ENCODE measurements at places on chromosomes 16 and 17.
A peak's percentile ranks its signal among the peaks of the same experiment; 100 is the strongest.

GRCh38 chr17:2092253-2092652, 37.4 kb downstream of the HIC1 start:
- no peak for DNase-seq
- H3K27ac ChIP-seq: no peak overlapping the region
- H3K4me3 ChIP-seq: no peak overlapping the region
- no peaks in the 10 kb centered on the region for H3K36me3 ChIP-seq
- H3K4me1 ChIP-seq: peaks cover 6% of the 10 kb centered on the region

DNA sequence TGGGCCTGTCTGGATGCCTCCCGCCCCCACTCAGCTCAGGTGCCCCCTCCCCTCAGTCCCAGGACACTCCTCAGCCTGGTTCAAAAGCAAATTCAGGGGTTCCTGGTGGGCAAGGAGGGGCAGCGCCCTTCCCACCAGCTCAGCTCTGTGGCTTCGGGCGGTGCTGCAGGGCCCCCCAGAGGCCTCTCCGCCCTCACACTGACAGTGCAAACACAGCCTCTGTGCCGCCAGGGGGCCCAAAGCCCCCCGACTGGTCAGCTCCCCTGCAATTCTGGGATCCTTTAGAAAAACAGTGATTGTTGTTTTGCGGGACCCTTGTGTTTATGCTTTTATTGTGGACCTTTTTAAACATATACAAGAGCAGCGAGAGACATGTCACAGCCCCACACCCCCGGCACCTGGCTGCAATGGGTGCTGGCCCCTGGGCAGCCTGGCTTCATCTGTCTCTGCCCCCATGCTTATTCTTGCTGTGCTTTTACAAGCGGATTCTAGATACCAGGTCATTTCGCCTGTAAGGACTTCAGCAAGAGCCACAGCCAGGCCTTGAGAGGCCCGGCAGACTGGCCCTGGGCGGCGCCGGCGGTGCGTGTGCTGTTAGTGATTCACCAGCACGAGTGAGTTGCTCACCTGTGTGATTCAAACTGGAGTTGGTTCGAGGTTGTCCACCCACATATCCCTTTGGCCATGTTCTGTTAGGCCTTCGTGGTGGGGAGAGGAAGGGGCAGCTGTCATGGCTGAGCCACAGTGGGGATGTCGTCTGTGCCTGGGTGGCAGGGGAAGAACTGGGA, 21.2 kb downstream of the ZNF469 start:
- H3K27me3 ChIP-seq: no peaks in the 10 kb centered on the region
- no peak overlapping the region for H3K4me3 ChIP-seq
- no peak overlapping the region for H3K27ac ChIP-seq

- no peaks in the 10 kb centered on the region for H3K4me1 ChIP-seq
- no peaks in the 10 kb centered on the region for H3K36me3 ChIP-seq
- no peak overlapping the region for H3K27ac ChIP-seq
Observed at GRCh38 chr16:23110257-23110899, 38.9 kb downstream of the USP31 start.

GRCh38 chr16:3207086-3207953, 19.3 kb downstream of the OR1F1 start:
- H3K4me1 ChIP-seq: no peaks in the 10 kb centered on the region
- DNase-seq: no peak
- no peak overlapping the region for H3K4me3 ChIP-seq
- no peak overlapping the region for H3K27ac ChIP-seq
- H3K36me3 ChIP-seq: no peaks in the 10 kb centered on the region
- no peaks in the 10 kb centered on the region for H3K27me3 ChIP-seq

DNA sequence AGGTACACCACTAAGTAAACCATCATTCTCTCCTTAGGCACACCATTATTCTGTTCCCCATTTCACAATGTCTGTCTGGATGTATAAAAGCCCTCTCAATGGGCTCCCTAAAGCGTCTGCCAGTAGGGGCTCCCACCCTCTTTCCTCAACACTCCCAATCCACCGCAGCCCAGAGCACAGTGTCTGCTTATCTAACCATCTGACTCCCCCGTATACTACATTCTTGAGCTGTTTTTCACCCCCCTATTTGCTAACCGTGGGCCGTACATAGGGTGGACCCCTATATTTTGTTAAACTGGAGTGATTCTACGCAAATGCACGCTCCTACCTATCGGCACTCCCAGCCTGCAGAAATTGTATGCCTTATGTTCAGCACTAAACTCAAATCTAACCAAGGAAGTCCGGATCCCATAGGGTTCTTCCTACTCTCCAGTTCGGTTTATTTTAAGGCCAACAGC, 685 bp upstream of the PSMD3 start:
- DNase-seq: no peak
- no peaks in the 10 kb centered on the region for H3K4me1 ChIP-seq
- H3K36me3 ChIP-seq: peaks cover 4% of the 10 kb centered on the region
- H3K27me3 ChIP-seq: no peaks in the 10 kb centered on the region
- H3K27ac ChIP-seq: peak overlapping the region; percentile 86

DNA sequence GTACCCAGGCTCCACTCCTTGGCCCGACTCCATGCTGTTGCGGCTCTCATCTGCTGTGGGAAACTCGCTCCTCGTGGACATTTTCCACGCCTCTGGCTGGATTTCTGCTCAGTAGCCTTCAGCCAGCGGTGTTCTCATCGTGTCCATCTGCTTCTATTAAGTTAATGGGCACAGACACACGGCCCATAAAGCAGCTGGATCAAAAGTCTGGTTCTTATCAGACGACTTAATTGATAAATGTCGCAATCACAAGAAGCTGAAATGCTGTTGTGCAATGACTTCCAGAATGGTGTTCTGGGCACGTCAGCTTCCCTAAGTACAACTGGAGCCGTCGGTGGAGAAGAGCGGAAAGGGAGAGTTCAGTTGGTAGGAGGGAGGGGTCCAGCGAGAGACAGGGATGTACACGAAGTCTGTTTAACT, 211.7 kb upstream of the CHMP6 start:
- no peaks in the 10 kb centered on the region for H3K27me3 ChIP-seq
- no peaks in the 10 kb centered on the region for H3K36me3 ChIP-seq
- no peak overlapping the region for H3K27ac ChIP-seq

DNA sequence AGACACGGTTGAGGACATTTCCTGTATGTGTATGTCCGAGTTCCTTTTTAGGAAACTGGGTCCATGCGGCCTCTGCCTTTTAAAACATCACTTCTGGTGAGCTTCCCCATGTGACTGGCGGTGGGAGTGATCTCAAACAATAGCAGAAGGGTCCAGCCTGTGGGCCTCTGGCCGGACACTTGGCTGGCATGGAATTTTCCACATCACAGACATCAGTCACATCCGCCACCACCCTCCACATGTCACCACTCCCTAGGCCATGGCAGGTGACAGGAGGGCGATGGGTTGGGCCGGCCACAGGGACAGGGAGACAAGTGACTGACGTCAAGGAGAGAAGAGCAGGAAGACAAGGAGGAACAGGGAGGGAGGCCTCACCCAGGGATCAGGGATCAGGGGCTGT, 83.7 kb downstream of the DNAH17 start:
- H3K36me3 ChIP-seq: no peaks in the 10 kb centered on the region
- DNase-seq: no peak
- H3K4me1 ChIP-seq: no peaks in the 10 kb centered on the region
- no peak overlapping the region for H3K27ac ChIP-seq
- no peak overlapping the region for H3K4me3 ChIP-seq

GRCh38 chr16:29114574-29114973, 129.7 kb downstream of the LAT start:
- no peak overlapping the region for H3K4me3 ChIP-seq
- no peaks in the 10 kb centered on the region for H3K27me3 ChIP-seq
- H3K27ac ChIP-seq: no peak overlapping the region
- no peaks in the 10 kb centered on the region for H3K36me3 ChIP-seq
- H3K4me1 ChIP-seq: no peaks in the 10 kb centered on the region

DNA sequence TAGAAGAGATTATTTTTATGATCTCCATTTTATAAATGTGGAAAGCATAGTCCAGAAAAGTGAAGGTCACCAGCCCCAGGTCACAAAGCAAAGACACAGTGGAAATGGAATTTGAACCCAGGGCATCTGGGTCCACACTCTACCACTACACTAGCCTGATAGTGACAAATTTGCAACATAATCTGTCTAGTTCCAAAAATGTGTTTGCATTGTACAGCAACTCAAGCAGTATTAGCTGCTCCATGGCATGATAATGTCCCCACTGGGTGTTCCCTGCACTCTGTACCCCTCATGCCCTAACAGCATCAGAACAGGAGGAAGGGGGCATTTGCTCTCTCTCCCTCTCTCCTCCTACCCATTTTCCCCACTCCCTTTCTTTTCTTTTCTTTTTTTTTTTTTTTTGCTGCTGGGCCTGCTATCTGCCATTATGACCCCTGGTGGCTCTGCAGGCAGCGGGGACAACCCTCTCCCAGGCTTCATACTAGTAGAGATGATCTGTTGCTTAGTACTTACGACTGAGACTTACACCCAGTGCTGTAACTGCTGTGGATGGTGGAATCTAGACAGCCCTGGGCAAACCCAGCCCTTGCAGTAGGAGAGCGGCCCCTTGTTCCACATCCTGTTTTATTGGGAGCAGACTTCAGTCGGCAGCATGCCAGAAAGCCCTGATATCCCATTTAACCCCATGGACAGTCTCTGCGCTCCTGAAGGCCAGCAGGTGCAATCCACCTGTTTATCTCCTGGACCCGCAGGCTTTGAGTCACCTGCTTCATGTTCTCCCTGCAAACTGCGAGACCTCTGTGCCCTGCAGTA, 306.3 kb downstream of the SOX9 start:
- no peak for DNase-seq
- H3K4me1 ChIP-seq: peaks cover 2% of the 10 kb centered on the region
- H3K27ac ChIP-seq: no peak overlapping the region
- H3K27me3 ChIP-seq: no peaks in the 10 kb centered on the region
- H3K36me3 ChIP-seq: no peaks in the 10 kb centered on the region
- no peak overlapping the region for H3K4me3 ChIP-seq

DNA sequence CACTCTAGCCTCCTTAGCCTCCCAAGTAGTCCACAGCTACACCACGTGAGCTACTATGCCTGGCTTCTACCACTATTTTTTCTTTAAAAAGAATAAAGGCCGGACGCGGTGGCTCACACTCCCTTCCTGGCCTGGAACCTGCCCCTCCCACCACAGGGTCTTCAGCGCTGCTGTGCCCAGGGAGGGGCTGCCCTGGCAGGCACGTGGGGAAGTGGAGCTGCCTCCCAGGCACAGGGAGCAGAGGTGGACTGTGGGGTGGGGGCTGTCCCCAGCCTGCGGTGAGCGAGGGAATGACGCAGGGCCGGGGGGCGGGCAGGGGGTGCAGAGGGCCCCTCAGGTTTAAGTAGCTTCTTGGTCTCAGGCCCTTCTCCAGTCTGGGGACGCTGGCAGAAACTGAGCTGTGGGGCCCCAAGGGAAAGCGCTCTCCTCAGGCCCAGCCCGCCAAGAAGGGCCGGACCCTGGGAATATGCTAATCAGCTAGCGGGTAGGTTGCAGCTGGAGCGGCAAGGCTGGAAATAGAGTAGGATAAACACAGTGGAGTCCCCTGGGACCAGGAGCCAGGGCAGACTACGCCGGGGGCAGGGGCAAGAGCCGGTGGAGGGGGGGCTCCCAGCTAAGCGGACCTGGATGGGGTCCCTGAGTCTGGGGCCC, 46.8 kb downstream of the TIMM22 start:
- H3K4me1 ChIP-seq: peaks cover 4% of the 10 kb centered on the region
- H3K27ac ChIP-seq: peak overlapping the region; percentile 20
- H3K36me3 ChIP-seq: no peaks in the 10 kb centered on the region
- no peaks in the 10 kb centered on the region for H3K27me3 ChIP-seq
- no peak overlapping the region for H3K4me3 ChIP-seq

GRCh38 chr17:57085448-57086068, 512 bp downstream of the AKAP1 start:
- peaks cover 8% of the 10 kb centered on the region for H3K4me1 ChIP-seq
- no peaks in the 10 kb centered on the region for H3K27me3 ChIP-seq
- no peak for DNase-seq
- H3K36me3 ChIP-seq: no peaks in the 10 kb centered on the region
- H3K4me3 ChIP-seq: peak overlapping the region; percentile 71

DNA sequence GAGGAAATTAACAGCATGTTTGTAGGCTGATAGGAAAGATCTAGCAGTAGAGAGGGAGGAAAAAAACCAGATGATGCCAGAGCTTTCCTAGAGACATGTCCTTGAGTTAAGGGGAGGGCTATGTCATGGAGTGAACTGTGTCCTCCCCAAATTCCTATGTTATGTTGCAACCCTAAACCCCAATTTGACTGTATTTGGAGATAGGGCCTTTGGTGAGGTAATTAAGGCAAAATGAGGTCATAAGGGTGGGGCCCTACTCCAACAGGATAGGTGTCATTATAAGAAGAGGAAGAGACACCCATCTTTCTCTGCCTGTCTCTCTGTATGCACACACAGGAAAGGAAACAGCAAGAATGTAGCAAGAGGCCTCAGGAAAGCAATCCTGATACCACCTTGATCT, 195.3 kb upstream of the AXIN2 start:
- no peaks in the 10 kb centered on the region for H3K27me3 ChIP-seq
- no peak overlapping the region for H3K27ac ChIP-seq
- H3K4me3 ChIP-seq: no peak overlapping the region
- no peaks in the 10 kb centered on the region for H3K36me3 ChIP-seq

DNA sequence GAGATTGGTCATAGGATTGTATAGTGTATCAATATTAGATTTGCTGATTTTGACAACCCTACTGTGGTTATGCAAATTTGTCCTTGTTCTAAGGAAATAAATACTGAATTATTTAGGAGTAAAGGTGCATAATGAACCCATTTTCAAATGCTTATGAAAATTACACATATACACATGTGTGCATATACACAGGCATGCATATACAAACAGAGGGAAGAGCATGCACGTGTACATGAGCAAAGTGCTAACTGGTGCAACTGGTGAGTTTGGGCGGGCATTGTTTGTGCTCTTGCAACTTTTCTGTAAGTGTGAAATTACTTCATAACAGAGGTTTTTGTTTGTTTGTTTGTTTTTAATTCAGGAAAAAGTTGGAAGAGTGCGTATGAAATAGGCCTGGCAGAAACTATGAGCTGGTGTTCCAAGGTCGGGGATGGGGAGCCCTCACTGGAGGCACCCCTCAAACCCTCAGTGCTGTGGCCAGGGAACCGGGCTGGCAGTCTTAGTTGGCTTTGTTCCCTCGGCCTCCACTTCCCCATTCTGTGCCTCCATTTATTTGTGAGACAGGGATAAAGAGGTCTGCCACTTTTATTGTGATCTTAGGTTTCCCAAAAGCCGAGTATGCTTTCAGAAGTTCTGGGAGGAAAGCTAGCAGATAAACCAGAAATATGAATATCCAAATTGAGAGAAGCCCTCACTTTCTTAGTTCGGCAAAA, 5.8 kb downstream of the DEXI start:
- H3K27ac ChIP-seq: no peak overlapping the region
- no peak overlapping the region for H3K4me3 ChIP-seq
- peaks cover 5% of the 10 kb centered on the region for H3K4me1 ChIP-seq
- no peak for DNase-seq
- H3K27me3 ChIP-seq: no peaks in the 10 kb centered on the region

DNA sequence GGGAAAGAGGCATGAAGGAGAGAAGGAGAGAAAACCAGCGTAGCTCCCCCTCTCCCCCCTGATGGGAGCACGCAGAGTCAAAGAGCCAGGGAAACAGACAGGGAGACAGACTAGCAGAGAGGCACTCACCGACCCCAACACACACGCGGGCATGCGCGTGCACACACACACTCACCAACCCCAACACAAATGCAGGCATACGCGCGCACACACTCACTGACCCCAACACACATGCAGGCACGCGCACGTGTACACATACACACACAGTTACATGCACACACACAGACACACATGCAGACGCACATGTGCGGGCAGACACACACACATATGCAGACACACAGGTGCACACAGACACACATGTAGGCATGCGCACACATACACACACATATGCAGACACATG, 4.6 kb downstream of the CACNB1 start:
- DNase-seq: no peak
- H3K27me3 ChIP-seq: no peaks in the 10 kb centered on the region
- no peak overlapping the region for H3K27ac ChIP-seq
- no peaks in the 10 kb centered on the region for H3K4me1 ChIP-seq

Data from prostate gland (tissue), 2 donors.